ENCODE measurements at places on chromosomes 6 and 20.

GRCh38 chr20:62258499-62259293 is 20.4 kb downstream of the OSBPL2 start:
- no peak for DNase-seq

DNA sequence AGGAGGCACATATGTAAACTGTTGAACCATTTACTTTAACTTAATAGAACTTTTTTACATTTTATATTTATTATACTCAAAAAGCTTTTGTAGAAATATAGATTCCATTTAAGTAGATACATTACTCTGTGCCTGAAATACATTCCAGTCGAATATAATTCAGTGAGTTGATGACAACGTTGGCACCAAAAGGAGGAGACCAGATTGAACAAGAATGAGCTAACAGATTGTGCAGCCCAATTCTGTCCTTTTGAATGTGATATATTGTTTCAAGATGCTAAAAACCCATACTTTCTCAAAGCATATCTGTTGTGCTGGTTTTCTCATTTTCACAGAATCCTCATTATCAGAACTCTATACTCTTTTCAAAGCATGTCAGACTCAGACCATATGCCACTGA is 147.4 kb upstream of the SIM1 start:
- DNase-seq = no peak

DNA sequence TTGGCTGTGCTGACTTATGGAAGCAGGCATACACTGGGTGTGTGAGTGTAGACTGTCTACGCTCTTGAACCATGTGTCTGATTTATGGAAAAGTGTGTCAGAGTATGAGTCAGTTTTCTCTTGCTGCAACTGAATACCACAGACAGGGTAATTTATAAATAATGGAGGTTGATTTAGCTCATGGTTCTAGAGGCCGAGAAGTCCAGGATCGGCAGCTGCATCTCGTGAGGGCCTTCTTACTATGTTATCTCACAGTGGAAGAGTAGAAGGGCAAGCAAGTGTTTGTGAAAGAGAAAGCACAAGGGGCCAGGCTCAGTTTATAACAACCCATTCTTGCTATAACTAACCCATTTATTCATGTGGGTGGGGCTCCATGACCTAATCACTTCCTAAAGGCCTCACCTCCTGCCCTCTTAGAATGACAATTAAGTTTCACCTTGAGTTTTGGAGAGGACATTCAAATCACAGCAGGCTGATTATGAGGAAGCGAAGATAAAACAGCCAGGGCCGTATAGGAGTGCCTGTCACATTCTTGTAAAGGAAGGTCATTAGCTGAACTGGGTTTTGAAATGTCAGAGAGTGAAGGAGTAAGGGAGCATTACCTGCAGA is 6.7 kb downstream of the GPR31 start:
- DNase-seq = no peak

GRCh38 chr6:166707045-166707444 is 80.0 kb upstream of the RPS6KA2 start:
- DNase-seq = peak; percentile 20

DNA sequence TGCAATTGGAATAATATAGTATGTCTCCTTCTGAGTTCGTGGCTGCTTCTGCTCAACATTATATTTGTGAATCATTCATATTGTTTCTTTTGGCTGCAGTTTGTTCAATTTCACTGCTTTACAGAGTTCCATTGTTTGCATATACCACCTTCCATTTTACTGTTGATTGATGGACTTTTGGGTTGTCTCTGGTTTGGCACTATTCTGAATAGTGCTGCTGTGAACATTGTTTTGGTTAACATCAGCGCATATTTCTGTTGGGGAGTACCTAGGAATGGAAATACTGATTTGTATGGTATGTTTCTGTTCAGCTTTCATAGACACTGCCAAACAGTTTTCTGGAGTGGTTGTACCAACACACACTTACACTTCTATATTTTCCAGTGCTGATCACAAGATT is 46.9 kb downstream of the UST start:
- DNase-seq = no peak

DNA sequence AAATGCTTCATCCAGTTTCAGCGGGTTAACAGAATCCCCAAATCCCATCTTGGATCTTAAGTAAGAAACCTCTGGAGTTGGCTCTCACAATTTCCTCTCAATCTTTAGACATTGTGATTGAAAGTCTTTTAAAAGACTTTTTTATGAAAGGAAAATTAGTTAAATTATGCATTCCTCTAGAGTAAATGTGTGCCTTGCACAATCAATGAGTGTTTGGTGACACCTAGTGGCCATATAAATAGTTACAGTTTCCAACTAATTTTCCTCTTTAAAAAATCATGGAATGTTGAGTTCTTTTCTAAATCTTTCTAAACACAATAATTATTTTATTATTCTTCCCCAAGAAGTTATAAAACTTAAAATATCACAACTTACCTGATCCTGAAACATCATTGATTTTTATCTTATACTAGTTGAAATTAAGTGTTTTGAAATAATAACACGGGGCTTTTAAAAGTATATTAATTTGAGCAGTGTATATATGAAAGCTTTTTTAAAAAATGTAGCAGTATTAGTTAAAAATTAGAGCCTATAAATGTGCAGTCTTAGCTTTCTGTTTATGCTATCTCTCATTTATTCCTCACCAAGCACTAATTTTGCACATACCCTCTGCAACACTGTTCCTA is 66.4 kb downstream of the PKHD1 start:
- DNase-seq = no peak

DNA sequence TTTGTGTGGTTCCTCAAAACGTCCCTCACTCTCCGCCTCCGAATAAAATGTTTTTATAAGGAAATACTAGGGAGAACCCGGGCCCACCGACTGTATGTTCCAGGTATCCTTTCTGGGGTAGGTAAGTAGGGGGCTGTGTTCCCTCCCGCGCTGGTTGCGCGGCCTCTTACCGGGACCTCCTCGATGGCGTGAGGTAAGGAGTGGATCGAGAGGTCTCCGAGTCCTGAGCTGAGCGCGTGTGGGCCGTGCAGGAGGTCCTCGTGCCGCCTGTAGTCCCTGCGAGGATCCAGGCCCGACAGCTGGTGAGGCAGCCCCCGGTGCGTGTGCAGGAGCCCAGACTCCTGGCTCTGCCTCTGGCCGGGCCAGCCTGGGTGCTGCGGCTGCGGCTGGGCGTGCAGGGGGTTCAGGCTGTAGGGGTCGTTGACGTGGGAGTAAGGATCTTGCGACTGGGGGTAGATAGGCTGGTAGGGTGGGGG is 5.1 kb downstream of the TFAP2A start:
- no peak for DNase-seq

DNA sequence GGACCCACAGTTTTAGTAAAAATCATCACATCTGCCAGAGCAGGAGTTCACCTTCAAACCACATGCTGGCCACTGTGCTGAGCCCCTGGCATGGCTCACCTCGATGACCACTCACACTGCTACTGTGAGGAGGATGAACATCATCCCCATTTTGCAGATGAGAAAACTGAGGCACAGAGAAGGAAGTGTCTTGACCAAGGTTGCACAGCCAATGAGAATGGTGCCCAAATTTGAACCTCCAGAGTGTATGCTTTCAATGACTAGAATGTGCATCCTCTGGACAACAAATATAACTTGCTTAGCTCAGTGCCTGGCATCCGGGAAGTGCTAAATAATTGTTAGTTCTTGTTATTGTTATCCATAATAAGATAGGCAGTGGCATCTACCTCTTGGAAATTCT is 37.2 kb upstream of the FAM83D start:
- no peak for DNase-seq

DNA sequence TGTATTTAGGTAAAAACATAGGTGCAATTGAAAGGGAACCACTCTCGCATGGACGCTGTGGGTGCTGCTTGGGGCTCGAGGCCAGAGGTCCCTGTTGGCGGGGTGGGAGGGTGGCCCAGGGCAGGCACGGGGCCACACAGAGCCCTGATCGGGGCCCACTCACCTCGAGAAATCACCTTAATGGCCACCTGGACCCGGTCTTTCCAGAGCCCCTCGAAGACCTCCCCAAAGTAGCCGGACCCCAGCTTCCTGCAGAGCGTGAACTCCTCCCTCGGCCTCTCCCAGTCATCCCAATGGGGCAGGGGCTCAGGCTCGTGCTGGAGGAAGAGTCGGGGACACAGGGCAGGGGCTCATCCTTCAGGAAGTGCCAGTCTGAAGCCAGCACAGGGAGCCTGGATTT is 3.8 kb downstream of the PTK6 start:
- no peak for DNase-seq

DNA sequence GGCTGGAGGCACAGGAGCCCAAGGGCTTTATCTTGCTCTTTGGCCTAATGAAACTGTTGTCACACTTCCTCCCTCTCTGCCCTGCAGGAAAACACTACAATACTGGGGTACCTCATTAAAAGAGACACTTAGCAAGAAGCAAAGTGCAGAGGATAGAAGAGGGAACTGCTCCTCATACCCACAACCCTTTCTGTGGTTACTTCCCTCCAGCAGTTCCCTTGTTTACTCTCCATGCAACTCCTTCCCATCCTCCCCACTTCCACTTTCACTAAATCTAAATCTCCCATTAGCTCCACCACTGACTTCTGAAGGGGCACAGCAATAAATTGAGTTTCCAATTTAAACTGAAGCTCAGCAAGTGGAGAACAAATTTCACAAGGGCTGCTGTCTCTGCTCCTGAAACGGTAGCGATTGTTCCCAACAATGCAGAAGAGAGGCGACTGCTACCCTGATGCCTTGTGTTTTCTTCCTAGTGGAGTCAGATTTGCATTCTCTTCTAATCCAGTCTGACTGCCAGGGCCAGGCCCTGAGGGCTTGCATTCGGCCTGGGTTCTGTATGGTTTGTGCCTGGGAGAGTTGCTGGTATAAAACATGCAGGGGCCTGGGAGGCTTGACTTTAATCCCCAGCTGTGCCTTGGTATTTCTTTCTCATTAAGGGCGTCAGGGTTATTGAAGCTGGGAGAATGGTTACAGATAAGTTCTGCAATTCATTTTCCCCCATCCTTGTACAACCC is 454.7 kb downstream of the TFAP2B start:
- no peak for DNase-seq

- DNase-seq = peak; percentile 12
Measured at GRCh38 chr20:34703424-34704176, 544 bp upstream of the TP53INP2 start.

- DNase-seq = no peak
Measured at GRCh38 chr20:40982415-40983145, 46.0 kb upstream of the TOP1 start.

- peak; percentile 29 for DNase-seq
Measured at GRCh38 chr6:127907960-127908640, 7.2 kb upstream of the THEMIS start.

DNA sequence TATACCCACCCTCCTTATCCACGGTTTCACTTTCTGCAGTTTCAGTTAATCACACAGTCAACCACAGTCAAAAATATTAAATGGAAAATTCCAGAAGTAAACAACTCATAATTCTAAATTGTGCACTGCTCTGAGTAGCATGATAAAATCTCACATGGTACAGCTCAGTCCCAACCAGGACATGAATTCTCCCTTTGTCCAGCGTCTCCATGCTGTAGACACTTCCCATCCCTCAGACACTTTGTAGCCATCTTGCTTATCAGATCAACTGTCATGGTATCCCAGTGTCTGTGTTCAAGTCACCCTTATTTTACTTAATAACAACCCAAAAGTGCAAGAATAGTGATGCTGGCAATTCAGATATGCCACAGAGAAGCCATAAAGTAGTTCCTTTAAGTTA is 94.7 kb downstream of the PDE10A start:
- DNase-seq = no peak

- DNase-seq = no peak
Measured at GRCh38 chr6:140029551-140029950, 655.1 kb upstream of the CITED2 start.

DNA sequence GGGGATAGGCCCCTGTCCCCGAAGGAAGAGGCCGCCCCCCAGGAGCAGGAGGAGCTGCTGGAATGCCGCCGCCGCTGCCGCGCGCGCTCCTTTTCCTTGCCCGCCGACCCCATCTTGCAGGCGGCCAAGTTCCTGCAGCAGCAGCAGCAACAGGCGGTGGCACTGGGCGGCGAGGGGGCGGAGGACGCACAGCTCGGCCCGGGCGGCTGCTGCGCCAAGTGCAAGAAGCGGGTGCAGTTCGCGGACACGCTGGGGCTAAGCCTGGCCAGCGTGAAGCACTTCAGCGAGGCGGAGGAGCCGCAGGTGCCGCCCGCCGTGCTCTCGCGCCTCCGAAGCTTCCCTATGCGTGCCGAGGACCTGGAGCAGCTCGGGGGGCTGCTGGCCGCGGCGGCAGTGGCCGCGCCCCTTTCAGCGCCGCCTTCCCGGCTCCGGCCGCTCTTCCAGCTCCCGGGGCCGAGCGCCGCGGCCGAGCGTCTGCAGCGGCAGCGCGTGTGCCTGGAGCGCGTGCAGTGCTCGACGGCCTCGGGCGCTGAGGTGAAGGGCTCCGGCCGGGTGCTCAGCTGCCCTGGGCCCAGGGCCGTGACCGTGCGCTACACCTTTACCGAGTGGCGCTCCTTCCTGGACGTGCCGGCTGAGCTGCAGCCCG is 630 bp downstream of the PPP1R3G start:
- DNase-seq = no peak

DNA sequence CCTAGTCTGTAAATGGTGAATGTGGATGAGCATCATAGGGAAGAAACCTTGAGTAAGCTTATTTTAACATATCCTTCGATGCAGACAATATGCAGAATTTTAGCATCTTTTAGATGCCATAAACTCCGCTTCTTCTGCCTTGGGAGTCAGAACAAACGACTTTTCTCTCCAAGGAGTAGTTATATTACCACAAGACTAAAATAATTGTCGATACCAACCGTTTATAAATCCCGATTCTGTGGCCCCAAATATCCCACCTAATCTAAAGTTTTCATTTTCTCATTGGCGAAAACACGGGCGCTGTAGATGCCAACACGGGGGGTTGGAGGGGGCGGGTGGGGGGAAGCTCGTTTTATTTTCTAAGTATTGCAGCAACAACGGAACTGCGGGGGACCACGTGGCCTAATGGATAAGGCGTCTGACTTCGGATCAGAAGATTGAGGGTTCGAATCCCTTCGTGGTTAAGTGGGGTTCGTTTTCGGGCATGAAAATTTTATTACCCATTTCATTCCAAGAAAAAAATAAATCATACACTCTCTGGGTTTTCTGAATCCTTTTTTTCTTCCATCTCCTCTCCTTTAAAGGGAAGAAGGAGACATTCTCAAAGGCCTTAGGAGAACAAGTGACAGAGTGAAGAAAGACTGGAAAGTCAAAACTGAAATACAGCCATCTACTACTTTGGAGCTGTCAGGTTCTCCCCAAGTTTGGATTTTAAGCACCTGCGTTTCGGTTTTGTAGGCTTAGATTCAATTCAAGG is 65.5 kb upstream of the BTN3A2 start:
- DNase-seq = no peak

DNA sequence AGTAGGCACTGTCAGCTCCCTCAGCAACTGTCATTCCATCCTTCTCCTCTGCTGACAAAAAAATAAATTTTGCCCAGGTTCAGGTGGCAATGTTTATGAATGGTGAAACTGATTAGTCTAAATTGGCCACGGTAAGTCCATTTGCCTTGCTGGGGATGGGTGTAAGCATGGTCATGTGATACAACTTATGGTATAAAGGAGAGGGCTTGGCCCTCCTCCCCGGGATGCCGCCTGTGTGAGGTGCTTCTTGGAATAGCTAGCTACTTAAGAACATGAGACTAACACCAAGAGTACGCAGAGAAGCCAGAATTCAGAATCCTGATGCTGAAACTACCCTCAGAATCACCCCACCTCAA is 94.4 kb upstream of the MAP7 start:
- no peak for DNase-seq

All from activated CD4-positive, alpha-beta T cell treated with anti-CD3 and anti-CD28 coated beads, Interleukin-2, amount 10 ng/mL, durations not matched to agents 7 days and 5 days (primary cell).